ENCODE measurements at places on chromosomes 4 and X.

GRCh38 chr4:159021597-159022385 is 81.1 kb upstream of the RAPGEF2 start:
- no peak for DNase-seq

GRCh38 chr4:89303814-89304388 is 3.7 kb downstream of the GPRIN3 start:
- no peak for DNase-seq

DNA sequence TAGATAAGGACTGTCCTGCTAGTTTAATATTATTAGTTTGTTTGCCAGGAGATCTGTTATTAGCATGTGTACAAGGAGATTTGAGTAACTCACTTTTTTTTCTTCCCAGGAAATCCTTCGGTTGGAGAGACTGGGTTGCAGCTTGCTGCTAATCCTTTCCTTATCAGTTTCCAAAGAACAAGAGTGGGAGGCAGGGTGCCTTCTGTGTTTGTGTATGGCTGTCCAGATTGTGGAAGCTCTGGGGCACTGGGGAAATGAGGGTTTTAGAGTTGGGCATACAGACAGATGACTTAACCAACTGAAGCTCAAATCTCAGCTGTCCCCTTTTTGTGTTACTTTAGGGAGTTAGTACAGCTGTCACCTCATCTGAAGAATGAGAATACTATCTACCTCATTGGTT is 12.6 kb upstream of the SUPT20HL1 start:
- DNase-seq: no peak

- no peak for DNase-seq
These were observed 531.8 kb downstream of the GLUD2 start for GRCh38 chrX:121579016-121579760.

DNA sequence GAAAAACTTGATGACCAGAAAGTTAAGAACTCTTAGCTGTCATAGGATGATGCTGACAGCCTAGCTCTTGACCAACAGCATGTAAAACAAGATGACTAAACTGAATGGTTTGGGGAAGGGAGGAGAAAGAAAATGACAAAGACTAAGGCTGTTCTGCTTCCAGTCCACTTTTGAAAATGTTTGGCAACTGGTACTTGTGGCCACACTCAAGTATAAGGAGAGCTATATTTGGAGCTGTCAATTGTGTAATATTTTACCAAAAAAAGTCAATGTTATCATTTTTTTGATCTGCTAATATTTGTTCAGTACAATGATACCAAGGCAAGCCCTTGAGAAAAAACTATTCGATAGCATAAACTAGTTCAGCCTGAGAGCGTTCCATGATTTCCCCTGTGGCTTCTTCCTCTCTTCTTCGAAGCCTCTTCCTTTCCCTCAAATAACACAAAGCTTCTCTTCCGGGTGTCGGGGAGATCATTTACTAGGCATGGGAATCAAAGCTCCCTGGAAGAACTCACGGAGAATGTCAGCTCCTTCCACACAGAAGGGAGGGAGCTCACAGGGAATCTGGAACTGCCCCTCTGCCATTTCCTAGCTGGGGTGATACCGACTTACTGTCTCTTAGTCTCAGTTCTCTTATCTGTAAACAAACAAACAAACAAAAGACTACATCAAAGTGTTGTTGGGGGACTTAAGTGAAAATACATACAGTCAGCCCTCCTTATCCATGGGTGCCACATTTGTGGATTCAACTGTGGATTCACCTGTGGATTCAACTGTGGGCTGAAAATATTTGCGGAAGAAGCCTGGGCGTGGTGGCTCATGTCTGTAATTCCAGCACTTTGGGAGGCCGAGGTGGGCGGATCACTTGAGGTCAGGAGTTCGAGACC is 82.6 kb downstream of the SCD5 start:
- no peak for DNase-seq
